CD8-positive, alpha-beta memory T cell (primary cell): ENCODE measurements at places on chromosomes 2 and 18. TPM values are rescaled to one million over a fixed set of nuclear protein-coding genes. Genes with fewer than 3 reads are reported as not detected.
A peak's percentile ranks its signal among the peaks of the same experiment; 100 is the strongest.

DNA sequence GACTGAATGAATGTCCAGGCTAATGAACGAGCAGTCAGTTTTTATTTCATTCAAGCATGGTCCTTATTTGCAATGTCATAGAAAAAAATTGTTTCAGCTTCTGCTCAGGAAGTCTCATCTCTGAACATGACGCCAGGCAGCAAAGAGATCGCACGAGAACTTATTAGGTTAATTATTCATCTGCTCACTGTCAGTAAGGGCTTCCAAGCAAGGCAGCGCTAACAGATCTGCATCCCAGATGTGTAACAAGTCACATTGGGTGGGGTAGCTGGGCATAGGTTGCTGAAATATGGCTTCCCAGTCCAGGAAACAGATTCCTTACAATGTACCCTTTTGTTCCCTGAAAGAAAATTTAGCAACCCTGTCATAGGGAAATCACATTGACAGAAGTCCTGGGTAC lies 63.5 kb downstream of the ANKRD44 start:
- H3K36me3 ChIP-seq = no peaks in the 10 kb centered on the region
- H3K27me3 ChIP-seq = no peaks in the 10 kb centered on the region
- H3K27ac ChIP-seq = no peak overlapping the region
- H3K4me1 ChIP-seq = peaks cover 87% of the 10 kb centered on the region
- no peak overlapping the region for H3K4me3 ChIP-seq

DNA sequence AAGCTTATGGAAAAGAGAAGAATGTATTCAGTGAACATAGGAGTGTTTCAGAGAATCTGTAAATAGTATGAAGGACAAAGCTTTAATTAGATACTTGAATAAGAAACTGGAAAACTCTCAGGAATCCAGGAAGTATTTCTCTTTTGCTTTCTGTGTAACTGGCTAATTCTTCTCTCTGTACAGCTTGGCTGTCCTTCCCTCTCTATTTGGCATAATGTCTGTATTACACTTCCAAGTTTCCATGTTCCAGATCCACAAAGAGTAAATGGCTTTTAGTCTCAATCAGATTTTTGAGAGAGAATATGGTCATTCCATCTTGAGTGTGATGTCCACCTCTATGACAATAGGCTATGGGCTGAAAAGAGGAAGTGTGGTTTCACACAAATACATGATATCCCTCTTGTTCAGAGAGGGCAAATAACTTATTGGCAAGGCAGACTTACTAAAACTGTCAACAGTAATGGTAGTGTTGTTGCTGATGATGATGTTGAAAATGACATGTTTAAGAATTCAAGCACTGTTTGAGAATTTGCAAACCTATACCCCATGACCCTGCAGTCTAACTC lies 129.2 kb upstream of the ERBB4 start:
- H3K4me1 ChIP-seq = no peaks in the 10 kb centered on the region
- H3K36me3 ChIP-seq = no peaks in the 10 kb centered on the region
- no peaks in the 10 kb centered on the region for H3K27me3 ChIP-seq

DNA sequence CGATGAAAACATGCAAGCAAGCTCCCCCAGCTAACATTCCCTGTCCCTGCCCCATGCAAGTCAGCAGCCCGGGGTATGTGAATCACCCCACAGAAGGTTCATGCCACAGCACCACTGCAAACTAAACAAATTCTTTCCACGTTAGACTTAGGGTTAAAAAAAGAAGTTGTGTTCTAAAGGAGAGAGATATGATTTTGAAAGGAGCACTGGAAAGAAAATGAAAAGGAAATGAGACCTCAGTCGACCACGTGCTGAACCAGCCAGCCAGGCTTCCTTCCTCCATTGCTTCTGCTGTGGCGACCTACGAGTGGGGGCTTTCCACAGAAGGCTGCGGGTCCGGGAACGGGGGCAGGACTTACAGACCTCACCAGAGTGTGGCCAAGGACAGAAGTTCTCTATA lies 52.0 kb downstream of the ARL4C start:
- no peaks in the 10 kb centered on the region for H3K36me3 ChIP-seq
- no peak overlapping the region for H3K4me3 ChIP-seq
- no peaks in the 10 kb centered on the region for H3K27me3 ChIP-seq
- peak; percentile 60 for DNase-seq
- no peak overlapping the region for H3K27ac ChIP-seq
- H3K4me1 ChIP-seq = peaks cover 90% of the 10 kb centered on the region

DNA sequence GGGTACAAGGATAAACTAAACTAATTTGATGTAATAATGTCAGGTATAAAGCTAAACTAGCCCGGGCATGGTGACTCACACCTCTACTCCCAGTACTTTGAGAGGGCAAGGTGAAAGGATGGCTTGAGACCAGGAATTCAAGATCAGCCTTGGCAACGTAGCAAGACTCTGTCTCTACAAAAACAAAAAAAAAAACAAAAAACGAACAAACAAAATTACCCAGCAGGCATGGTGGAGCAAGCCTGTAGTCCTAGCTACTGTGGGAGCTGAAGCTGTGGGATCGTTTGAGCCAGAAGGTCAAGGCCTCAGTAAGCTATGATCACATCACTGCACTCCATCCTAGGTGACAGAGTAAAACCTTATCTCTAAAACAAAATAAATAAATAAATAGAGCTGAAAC lies 131.8 kb upstream of the KYNU start:
- H3K36me3 ChIP-seq = no peaks in the 10 kb centered on the region
- no peak for DNase-seq
- H3K27ac ChIP-seq = no peak overlapping the region
- no peaks in the 10 kb centered on the region for H3K4me1 ChIP-seq

GRCh38 chr2:479490-480176 lies 191.7 kb upstream of the ALKAL2 start:
- H3K4me1 ChIP-seq = no peaks in the 10 kb centered on the region
- H3K27me3 ChIP-seq = no peaks in the 10 kb centered on the region
- no peak overlapping the region for H3K27ac ChIP-seq
- H3K36me3 ChIP-seq = no peaks in the 10 kb centered on the region
- no peak overlapping the region for H3K4me3 ChIP-seq
- DNase-seq = no peak

DNA sequence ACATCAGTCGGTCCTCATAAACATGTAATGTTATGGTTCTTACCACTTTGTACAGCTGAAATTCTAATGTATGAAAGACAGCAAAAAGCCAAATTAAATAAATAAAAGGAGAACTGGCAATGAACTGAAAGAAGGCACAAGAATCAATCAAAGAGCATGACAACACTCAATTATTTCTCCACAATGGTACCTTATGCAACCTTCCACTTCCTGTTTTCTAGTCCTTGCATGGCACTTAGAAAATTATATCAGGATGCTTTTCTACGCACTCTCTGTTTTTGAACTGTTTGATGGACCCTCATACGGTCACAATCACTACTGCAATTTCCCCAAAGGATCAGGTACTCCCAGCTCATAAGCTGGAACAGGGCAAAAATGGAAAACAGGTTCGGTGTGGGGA lies 81.6 kb downstream of the EPB41L3 start:
- no peaks in the 10 kb centered on the region for H3K4me1 ChIP-seq
- DNase-seq = no peak
- H3K27me3 ChIP-seq = no peaks in the 10 kb centered on the region
- H3K4me3 ChIP-seq = no peak overlapping the region
- H3K27ac ChIP-seq = no peak overlapping the region

The MATN3 gene
- not detected for total RNA-seq

DNA sequence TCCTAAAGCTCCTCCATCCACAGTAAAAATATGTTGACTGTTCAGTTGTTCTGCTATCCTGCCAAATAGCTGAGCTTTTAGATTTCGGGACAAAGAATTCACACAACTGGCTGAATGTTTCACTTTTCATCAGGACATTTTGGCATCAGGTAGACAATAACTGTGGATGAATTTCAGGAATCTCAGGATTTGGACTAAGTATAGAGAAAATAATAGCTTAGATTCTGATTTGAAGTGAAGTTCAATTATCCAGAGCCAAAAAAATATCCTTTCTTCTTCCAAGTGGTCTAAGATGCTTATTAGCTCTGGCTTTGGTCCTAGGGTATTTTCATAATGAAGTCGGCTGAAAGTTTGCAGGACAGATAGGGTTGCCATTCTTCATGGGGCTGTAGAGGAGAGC lies 16.1 kb downstream of the KCNE4 start:
- no peaks in the 10 kb centered on the region for H3K36me3 ChIP-seq
- H3K4me3 ChIP-seq = no peak overlapping the region
- no peak overlapping the region for H3K27ac ChIP-seq
- no peaks in the 10 kb centered on the region for H3K4me1 ChIP-seq

- H3K36me3 ChIP-seq = no peaks in the 10 kb centered on the region
- no peak overlapping the region for H3K27ac ChIP-seq
- no peak for DNase-seq
- H3K4me1 ChIP-seq = peaks cover 5% of the 10 kb centered on the region
Measured at GRCh38 chr18:54089749-54090459, 134.6 kb downstream of the MBD2 start.
